Activated CD4-positive, alpha-beta T cell treated with anti-CD3 and anti-CD28 coated beads, Interleukin-2, amount 50 U/mL, for 24 hours (primary cell): ENCODE measurements at places on chromosomes 3 and 15.
A peak's percentile ranks its signal among the peaks of the same experiment; 100 is the strongest.

DNA sequence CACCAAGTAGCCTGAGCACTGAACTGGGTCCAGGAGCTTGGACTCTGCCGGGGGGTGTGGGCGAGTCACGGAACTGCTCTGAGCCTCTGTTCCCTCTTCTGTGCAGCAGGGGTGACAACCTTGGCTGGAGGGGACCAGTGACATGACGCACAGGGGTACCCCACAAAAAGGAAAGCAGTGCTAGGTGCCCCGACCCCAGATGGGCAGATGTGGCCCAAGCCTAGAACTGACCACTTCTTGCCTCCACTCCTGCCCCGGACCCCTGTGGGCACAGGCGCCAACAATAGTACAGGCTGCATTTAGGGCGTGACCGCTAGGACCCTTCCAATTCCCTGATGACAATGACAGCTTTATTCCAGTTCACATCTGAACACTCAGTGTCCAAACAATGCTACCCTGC is 255.9 kb upstream of the LYSMD4 start:
- DNase-seq: no peak

- DNase-seq: no peak
These were observed 247.8 kb upstream of the MCTP2 start for GRCh38 chr15:93983526-93983925.

- DNase-seq: peak; percentile 8
These were observed 21.0 kb upstream of the CA12 start for GRCh38 chr15:63402498-63403253.

DNA sequence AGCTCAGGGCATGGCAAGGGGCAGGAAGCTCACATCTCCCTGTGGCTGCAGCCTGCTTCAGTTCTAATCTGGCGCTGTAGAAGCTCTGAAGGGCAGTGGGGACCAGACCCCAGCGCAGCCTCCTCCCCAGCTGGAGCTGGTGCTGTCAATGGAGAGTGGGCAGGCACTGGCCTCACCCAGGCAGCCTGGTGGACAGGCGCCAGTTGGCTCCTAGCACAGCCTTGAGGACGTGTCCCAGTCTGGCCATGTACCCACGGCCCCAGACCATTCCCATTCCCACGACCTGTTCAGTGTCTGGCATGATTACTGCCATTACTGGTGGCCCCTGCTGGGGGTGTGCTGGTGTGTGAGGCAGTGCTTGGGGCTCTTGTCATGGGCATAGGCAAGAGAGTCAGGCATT is 16.3 kb downstream of the TYRO3 start:
- no peak for DNase-seq

DNA sequence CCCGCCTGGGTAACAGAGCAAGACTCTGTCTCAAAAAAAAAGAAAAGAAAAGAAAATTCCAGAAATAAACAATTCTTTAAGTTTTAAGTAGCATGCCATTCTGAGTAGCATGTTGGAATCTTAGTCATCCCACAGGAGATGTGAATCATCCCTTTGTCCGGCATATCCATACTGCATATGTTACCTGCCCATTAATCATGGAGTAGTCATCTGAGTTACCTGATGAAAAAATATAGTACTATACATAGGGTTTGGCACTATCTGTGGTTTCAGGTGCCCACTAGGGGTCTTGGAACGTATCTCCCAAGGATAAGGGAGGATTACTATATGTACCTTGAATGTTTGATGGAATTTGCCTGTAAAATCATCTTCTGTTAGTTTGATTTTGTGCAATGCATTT is 6.3 kb upstream of the CCR4 start:
- no peak for DNase-seq

DNA sequence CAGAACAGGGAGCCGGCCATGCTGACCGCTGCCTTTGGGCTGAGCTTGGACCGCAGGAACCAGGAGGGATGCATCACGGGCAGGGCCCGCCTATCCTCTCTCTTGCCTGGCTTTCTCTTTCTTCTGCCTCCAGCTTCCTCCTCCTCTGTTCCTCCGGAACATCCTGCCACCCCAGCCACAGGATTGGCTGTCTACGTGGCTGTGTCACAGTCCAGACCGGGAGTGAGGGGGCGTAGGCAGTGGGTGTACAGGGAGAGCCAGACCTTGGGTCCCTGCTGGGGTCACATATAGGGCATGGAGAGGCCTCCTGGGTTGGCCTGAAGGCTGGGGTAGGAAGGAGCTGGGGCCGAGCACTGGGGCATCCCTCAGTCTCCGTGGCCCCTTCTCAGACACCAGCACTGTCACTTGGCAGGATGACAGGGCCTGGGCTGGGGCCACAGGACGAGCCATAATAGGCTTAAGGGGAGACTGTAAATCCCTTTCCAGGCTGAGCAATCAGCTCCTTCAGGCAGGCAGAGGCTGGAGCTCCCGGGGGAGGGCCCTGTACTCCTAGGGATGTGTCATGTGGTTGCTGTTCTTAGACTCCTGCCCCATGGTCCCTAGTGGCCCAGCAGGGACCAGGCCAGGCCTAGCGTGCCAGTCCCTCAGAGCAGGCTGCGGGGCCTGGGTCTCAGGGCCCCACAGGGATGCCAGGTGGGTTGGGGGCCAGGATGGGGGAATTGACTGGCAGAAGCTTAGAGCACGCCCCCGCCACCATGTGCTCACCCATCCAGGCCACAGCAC is 25.4 kb downstream of the LINGO1 start:
- DNase-seq: no peak

DNA sequence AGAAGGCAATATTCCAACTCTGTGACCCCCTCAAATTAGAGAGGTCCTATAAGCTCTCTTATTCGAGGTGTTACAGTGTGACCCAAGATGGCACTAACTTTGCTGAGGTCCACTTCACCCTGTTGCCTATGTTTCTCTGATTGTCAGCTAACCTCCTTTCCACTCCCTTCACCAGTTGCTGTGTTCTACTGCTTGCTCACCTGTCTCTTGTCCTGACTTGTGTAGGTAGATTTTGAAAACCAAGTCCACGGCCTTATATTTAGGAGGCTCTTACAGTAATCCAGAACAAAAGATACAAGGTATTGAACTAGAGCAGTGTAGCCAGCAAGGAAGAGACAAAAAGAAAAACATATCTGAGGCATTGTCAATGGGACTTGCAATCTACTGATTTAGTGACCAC is 20.1 kb upstream of the GSK3B start:
- no peak for DNase-seq

DNA sequence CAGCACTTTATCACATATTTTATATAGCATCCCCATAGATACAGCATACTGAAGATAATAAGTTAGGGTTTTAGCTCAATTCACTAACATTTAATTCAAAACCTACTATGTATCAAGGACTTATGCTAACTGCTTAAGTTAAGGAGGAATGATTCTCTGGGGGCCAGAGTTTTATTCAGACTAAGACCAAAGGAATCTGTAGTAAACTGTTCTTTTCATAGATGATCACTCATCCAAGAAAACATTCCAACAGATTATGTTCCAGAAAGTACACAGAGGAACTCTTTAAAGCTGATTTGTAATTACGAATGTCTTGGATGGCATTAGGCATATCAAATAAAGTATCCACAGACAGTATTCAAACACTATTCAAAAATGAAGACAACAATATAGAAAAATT is 226.4 kb downstream of the SCAPER start:
- no peak for DNase-seq

GRCh38 chr3:52614689-52615088 is 71.0 kb downstream of the PBRM1 start:
- no peak for DNase-seq

DNA sequence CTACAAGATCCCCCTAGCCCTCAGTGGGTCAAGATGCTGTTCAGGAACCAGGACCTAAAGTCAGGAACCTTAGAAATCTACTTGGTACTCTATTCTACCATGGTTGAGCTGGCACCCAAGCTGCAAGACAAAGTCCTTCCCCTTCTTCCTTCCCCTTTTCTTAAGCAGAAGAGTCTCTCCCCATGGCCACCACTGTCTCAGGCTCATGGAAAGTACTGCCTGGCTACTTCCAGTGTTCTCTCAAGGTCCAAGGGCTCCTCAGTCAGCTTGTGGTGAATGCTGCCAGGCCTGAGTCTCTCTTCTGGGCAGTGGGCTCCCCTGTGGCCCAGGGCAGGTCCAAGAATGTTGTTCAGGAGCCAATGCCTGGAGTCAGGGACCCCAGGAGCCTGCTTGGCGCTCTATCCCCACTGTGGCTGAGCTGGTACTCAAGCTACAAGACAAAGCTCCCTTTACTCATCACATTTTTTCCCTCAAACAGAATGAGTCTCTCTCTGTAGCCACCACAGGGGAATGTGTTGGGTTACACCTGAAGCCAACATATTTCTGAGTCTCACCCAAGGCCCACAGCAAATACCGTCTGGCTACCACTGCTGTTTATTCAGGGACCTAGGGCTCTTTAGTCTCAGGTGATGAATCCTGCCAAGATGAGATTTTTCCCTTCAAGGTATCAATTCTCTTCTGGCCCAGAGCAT is 18.1 kb upstream of the SLC27A2 start:
- DNase-seq: no peak

GRCh38 chr3:158213461-158213860 is 103.6 kb downstream of the RSRC1 start:
- no peak for DNase-seq

- no peak for DNase-seq
These were observed 1.5 kb downstream of the SATB1 start for GRCh38 chr3:18423401-18424212.

GRCh38 chr3:171199473-171199829 is 172.9 kb upstream of the SLC2A2 start:
- no peak for DNase-seq

GRCh38 chr3:45153658-45154437 is 7.7 kb upstream of the CDCP1 start:
- no peak for DNase-seq

DNA sequence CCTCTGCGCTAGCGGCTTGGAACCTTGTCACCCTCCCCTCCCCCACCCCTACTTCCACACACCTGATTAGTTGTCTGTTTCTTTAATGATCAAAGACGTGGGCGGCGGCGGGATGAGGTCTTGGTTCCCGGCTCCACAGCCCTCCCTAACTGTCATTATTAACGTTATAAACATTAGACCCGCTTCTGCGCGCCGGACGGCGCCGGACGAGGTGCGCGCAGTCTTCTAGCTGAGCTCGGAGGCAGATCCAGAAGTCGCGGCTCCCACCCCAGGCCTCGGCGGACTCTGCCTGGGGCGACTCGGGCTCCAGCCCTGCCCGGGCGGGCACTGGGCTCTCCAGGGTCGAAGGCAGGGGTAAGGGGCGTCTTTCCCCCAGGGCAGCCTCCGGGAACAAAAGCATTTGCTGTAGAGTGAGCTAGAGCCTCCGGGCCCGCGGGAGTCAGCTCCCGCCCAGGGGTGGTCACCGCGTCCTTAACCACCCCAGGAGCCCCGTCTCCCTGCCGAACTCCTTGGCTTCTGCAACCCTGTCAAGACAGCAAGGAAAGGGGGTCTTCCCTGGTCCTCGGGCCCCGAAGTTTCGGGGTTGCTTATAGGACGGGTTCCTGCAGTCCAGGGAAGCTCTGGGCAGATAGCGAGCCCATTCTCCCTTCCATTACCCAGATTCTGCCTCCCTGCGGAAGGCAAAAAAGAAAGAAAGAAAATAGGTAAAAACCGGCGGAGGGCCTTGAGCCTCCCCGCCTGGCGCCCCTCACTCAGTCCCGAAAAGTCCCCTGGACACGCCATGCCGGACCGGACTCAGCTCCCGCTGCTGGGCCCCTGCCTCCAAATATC is 2.2 kb upstream of the ISLR2 start:
- no peak for DNase-seq

GRCh38 chr15:100757661-100758060 is 122.0 kb upstream of the ALDH1A3 start:
- DNase-seq: no peak

DNA sequence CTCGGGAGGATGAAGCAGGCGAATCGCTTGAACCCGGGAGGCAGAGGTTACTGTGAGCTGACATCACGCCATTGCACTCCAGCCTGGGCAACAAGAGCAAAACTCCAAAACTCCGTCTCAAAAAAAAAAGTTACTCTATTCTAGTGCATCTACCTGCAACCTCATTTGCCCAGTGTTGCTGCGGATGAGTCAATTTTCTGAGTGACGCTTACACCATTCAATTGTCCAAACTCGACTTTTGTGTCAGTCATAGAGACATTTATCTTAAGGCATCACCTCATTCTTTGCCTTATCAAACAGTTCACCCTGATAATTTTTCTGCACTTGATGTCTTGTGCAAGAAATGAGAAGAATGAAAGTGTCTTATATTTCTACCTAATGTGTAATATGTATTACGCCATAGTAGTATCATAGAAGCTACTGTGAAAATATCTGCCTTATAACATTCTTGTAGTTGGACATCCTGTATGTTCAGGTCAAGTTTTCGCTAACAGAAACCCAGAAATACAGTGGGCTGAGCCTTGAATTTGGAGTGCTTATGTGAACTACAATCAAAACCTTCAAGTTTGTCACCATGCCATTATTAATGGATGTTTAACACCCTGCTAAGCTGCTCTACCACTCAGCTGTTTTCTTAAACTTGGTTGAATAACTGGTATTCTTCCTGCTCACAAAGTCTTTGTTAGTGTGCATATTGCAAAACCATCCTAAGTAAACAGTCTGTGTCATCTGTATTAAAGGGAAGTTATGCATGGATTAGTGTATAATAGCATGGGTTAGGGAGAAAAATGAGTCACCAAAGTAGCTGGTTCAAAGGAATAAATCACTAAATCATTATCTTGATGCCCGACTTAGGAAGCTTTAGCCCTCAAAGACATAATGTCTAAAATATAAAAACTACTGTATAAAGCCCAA is 531.0 kb upstream of the NR2F2 start:
- DNase-seq: no peak

- no peak for DNase-seq
These were observed 227.7 kb downstream of the ZNF621 start for GRCh38 chr3:40752492-40752891.

DNA sequence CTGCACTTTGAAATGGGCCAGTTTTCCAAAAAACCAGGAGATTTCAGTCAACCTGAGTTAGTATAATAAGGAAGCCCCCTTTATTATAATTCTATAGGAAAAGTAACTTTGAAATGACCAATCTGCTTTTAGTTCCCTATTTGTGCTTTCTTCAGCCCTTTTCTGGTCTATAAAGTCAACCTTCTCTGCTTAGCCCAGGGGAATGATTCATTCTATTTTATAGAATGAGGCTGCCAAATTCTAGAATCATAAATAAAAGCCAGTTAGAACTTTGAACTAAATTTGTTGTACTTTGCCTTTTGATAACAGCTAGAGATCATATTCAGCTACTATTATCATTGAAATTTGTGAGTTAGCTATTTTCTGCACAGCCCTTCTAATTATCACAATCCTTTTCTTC is 24.7 kb downstream of the CIP2A start:
- no peak for DNase-seq

GRCh38 chr3:125059488-125060245 is 3.9 kb upstream of the HEG1 start:
- no peak for DNase-seq

DNA sequence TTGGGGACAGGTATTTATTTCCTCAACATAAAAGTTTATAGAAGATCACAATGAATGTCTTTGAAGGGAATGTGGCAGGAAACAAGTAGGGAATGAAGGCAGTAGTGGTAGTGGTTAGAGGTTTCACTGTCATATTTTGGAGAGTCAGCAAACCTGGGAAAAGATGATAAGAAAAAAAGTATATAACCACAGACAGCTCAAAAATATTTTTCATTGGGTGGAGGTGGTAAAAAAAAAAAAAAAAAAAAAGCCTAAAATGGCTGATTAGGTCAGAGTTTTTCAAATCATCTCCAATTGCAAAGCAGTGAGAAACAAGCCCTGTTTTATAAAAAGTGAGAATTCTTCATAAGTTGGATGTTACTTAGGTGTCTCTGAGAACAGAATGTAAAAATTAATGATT is 400.0 kb downstream of the LSAMP start:
- DNase-seq: no peak
